ENCODE measurements at places on chromosomes 16 and 17.

- H3K4me3 ChIP-seq = no peak overlapping the region
- H3K27me3 ChIP-seq = peaks cover 2% of the 10 kb centered on the region
- no peak for DNase-seq
- no peaks in the 10 kb centered on the region for H3K36me3 ChIP-seq
These were observed 43.3 kb downstream of the SALL1 start for GRCh38 chr16:51107742-51108141.

- no peak for DNase-seq
- no peaks in the 10 kb centered on the region for H3K27me3 ChIP-seq
- H3K4me3 ChIP-seq = no peak overlapping the region
- H3K36me3 ChIP-seq = no peaks in the 10 kb centered on the region
These were observed 6.6 kb downstream of the C16orf95 start for GRCh38 chr16:87310610-87311009.

DNA sequence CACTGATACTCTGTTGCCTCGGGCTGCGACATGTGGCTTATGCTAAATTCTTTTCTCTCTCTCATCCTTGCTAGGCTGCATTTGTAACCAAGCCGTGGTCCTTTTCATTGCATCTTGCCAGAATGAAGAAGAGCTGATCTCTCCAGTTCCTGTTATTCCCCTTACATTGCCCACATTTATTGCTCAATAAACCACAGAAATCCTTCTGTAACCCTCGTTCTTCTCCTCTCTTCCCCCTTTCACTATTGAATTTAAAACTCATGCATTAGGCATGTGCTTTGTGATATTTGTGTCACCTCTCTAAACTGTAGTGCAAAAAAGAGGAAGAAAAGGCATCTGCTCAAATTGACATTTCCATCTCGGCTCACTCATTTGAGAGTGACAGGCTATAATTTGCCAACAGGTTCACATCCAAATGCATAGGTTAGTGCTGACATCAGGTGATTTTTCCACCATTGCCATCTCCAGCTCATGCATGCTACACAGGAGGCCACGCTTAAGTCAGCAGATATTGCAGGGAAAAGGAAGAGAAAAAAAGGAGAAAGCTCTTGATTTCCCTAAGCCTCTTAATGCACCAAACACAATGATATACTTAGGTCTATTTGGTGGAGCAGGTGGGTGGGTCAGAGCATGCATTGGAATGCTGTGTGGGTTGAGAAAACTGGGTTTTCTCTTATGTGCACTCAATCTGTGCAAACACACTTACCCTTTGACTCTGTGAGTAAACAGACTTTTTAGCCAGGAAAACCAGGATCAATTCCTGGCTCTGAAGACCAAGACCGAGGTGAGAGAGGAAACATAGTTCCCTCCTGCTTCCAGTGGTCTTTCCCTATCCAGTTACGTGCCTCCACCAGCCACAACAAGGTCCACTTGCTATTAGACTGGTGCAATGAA, 642.7 kb downstream of the HS3ST4 start:
- no peaks in the 10 kb centered on the region for H3K4me1 ChIP-seq
- no peak for DNase-seq
- H3K4me3 ChIP-seq = no peak overlapping the region
- H3K36me3 ChIP-seq = no peaks in the 10 kb centered on the region

DNA sequence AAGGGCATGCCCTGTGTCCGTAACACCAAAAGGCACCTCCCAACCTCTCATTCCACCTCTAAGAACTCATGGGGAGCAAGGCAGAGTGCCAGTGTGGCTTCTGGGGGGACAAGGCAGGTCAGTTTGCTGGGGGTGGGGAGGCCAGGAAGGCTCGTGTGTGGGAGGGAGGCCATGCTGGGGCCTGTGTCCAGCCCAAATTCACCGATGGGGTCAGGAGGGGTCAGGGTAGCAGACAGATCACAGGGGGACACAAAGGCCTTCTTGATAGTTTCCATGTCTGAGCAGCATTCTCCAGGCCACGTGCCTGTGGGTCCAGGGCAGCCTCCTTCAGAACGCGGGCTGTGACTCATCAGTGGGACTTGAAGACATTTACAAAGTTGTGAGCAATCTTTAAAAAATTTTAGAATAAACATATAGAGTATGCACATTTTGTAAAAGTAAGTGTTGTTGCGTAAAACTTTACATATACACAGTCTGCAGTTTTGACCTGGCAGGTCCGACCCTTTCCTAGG, 20.9 kb downstream of the SPACA3 start:
- H3K27me3 ChIP-seq = peaks cover 20% of the 10 kb centered on the region
- no peak for DNase-seq
- H3K4me3 ChIP-seq = no peak overlapping the region
- H3K4me1 ChIP-seq = no peaks in the 10 kb centered on the region
- H3K27ac ChIP-seq = no peak overlapping the region

GRCh38 chr16:64882078-64882784, 239.6 kb downstream of the CDH11 start:
- no peaks in the 10 kb centered on the region for H3K27me3 ChIP-seq
- DNase-seq = no peak
- H3K4me1 ChIP-seq = no peaks in the 10 kb centered on the region
- no peak overlapping the region for H3K4me3 ChIP-seq
- H3K27ac ChIP-seq = no peak overlapping the region

DNA sequence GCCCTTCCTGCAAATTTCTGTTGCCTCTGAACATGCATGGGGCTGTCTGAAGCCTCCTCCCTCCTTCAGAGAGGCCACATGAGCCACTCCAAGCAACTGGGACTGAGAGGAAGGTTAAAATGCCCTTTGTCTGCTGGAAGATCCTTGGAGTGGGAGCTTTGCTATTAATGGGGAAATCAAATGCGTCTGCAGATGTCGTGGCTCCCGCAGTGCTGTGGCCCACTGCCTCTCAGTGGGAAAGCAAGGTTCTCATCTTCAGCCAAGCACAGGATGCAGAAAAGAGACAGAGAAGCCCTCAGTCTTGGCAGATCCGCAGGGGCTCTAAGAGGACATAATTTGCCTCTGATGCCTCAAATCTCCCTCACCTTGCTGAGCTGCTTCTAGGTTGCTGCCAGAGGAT, 34.8 kb downstream of the PEMT start:
- H3K27me3 ChIP-seq = no peaks in the 10 kb centered on the region
- H3K4me1 ChIP-seq = peaks cover 2% of the 10 kb centered on the region
- no peak overlapping the region for H3K27ac ChIP-seq
- H3K4me3 ChIP-seq = no peak overlapping the region
- H3K36me3 ChIP-seq = no peaks in the 10 kb centered on the region
- DNase-seq = no peak

DNA sequence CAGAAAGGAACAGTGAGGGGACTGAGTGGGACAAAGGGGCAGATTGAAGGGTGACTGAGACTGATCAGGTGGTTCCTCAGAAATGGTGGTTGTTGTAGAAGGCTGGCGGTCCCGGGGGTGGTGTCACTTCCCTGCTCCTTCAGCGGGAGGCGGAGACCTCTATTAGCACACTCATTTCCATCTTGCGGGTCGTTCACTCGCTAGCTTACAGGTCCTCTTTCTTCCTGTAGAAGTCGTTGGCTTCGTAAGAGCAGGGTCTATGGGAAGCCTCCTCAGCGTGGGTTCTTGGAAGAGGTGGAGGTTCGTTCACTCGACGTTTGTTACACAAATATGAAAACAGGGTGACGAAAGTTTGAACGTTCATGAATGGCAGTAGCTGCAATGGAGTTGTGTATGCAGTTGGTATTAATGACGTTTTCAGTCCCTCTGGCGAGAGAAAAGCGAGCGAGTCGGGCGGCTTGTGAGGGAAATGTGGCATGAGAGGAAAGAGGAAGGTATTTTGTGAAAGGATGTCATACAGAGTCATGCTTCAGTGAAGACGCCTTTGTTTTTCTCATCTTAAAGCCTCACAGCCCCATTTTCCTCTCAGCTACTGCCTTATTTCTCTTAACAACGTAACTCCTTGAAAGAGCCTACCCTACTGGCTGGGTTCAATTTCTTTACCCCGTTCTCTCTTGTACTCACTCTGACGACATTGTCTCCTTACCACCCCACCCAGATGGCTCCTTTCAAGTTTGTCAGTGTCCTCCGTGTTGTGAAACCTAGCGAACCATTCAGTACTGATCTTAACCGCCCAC, 667 bp downstream of the EFCAB13 start:
- DNase-seq = peak; percentile 68
- H3K27ac ChIP-seq = peak overlapping the region; percentile 100
- H3K27me3 ChIP-seq = no peaks in the 10 kb centered on the region
- peak overlapping the region; percentile 97 for H3K4me3 ChIP-seq
- H3K4me1 ChIP-seq = peaks cover 14% of the 10 kb centered on the region

GRCh38 chr17:74957935-74958740, 14.4 kb downstream of the HID1 start:
- no peak overlapping the region for H3K27ac ChIP-seq
- H3K4me3 ChIP-seq = no peak overlapping the region
- H3K27me3 ChIP-seq = peaks cover 5% of the 10 kb centered on the region
- peaks cover 7% of the 10 kb centered on the region for H3K4me1 ChIP-seq

DNA sequence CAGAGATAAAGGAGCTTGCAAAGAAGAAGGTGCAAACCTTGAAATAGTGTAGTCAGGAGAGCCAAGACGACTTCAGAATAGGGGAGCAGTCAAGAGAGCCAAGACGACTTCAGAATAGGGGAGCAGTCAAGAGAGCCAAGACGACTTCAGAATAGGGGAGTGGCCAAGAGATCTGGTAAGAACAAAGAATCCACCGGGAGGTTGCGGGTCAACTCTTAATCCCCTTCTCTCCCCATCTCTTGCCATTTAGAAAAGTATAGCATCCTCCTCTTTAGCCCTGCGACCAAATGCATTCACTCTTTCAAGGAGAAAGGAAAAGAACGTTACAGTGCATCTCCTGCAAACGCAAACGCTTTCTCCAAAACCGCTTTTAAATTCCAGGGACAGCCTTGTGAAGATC, 713 bp downstream of the KNOP1 start:
- H3K4me1 ChIP-seq = peaks cover 17% of the 10 kb centered on the region
- no peaks in the 10 kb centered on the region for H3K27me3 ChIP-seq
- H3K36me3 ChIP-seq = peaks cover 10% of the 10 kb centered on the region
- H3K4me3 ChIP-seq = peak overlapping the region; percentile 97

DNA sequence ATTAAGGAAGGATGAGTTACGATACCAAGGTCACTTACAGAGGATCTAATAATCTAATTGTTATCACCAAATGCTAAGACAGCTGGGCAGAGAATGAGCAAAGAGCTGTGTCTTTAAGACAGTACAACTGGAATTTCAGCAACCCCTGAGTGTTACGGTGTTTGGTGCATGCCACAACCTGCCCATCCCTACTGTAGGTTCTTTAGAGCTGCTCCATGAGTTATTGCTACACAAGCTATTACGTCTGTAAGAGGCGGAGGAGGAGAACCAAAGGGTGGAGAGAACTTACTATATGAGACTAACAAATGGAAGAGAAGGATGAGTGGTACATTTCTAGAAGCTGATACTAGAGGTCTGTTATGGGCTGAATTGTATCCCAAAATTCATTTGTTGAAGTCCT, 14.2 kb upstream of the C17orf78 start:
- H3K36me3 ChIP-seq = no peaks in the 10 kb centered on the region
- no peak overlapping the region for H3K4me3 ChIP-seq
- H3K27me3 ChIP-seq = no peaks in the 10 kb centered on the region
- DNase-seq = no peak
- H3K27ac ChIP-seq = no peak overlapping the region

DNA sequence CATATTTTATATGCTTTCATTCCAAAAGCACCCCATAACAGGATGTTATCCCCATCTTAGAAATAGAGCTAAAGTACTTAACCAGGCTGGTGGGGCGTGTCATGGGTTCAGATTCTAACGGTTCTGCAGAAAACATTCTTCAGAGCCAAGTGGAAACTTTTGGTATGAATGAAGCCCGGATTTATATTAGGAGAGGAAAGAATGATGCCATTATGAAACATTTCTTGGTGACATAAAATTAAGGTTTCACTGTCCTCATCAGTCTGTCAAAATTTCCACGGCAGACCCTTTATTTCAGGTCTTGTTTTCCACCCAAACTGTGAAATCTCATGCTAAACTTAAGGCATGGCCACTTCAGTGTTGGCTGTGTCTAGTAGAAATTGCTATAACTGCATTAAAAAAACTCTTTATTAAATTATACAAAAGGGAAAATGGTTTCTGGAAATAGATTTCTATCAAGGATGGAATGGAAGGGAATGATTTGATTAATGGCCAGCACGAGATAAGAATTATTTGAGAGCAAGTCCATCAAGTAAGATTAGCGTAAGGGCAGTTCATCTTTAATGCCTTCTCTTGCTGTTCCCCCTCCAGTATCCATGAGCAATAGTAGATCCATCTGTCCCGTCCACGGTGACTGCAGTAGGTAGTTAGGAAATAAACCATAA, 11.7 kb downstream of the PRKCA start:
- no peaks in the 10 kb centered on the region for H3K4me1 ChIP-seq
- no peaks in the 10 kb centered on the region for H3K36me3 ChIP-seq
- no peak for DNase-seq
- peaks cover 1% of the 10 kb centered on the region for H3K27me3 ChIP-seq
- no peak overlapping the region for H3K4me3 ChIP-seq

DNA sequence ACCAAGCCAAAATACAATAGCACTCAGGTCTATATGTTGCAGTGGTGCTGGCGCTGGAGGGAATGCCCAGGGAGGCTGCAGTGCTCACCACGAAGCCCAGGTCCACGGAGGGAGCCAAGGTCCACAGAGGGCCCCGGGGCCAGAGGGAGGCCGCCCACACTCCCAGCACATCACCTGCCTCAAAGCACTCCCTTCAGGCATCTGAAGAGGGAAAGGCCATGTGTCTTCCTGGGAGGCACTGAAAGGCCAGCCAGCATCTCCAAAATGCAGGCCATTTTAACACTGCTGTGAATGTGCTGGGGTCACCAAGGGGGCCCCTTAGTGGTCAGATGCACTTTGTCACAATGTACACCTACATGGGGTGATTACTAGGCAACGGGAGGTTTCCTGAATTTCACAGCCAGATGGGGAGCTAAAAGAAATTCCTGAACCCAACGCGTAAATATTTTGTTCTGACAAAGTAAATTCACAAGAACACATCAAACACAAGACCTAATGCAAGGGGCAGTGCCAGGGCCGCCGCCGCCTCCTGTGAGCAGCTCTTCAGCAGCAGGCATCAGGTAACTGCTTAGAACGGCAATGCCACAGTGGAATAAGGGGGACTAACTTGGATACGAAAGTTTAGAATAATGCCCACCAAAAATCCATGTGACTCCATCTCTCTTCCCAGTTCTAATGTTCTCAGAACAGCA, 42.8 kb downstream of the USP22 start:
- no peak overlapping the region for H3K4me3 ChIP-seq
- H3K27ac ChIP-seq = no peak overlapping the region
- H3K27me3 ChIP-seq = no peaks in the 10 kb centered on the region
- H3K36me3 ChIP-seq = peaks cover 18% of the 10 kb centered on the region
- no peak for DNase-seq

- peaks cover 8% of the 10 kb centered on the region for H3K27me3 ChIP-seq
- peaks cover 3% of the 10 kb centered on the region for H3K4me1 ChIP-seq
- H3K4me3 ChIP-seq = no peak overlapping the region
- DNase-seq = no peak
- no peak overlapping the region for H3K27ac ChIP-seq
- no peaks in the 10 kb centered on the region for H3K36me3 ChIP-seq
These were observed 77.6 kb upstream of the GSE1 start for GRCh38 chr16:85535352-85536072.

- H3K27me3 ChIP-seq = no peaks in the 10 kb centered on the region
- no peaks in the 10 kb centered on the region for H3K36me3 ChIP-seq
- peak overlapping the region; percentile 52 for H3K27ac ChIP-seq
- peaks cover 22% of the 10 kb centered on the region for H3K4me1 ChIP-seq
These were observed 37.7 kb upstream of the LCMT1 start for GRCh38 chr16:25073854-25074253.

GRCh38 chr17:40022961-40023541, 7.8 kb downstream of the CSF3 start:
- peaks cover 27% of the 10 kb centered on the region for H3K36me3 ChIP-seq
- H3K4me3 ChIP-seq = no peak overlapping the region
- no peaks in the 10 kb centered on the region for H3K27me3 ChIP-seq
- no peak overlapping the region for H3K27ac ChIP-seq
- H3K4me1 ChIP-seq = peaks cover 6% of the 10 kb centered on the region

GRCh38 chr16:84239909-84240308, at the start of gene KCNG4:
TSS of gene KCNG4 (minus strand) at chr16:84240012. CDS start at chr16:84237485, 2,527 bp downstream.
- no peaks in the 10 kb centered on the region for H3K36me3 ChIP-seq
- H3K4me3 ChIP-seq = no peak within 1 kb of the TSS
- no peak for DNase-seq
- peaks cover 17% of the 10 kb centered on the region for H3K27me3 ChIP-seq
- H3K4me1 ChIP-seq = no peaks in the 10 kb centered on the region

All from memory B cell (primary cell).